ENCODE measurements at places on chromosomes 13 and 19.

GRCh38 chr19:3719868-3720267, 11.7 kb downstream of the TJP3 start:
- no peak for DNase-seq

GRCh38 chr19:24029941-24030636, 56.9 kb upstream of the ZNF254 start:
- DNase-seq = no peak

DNA sequence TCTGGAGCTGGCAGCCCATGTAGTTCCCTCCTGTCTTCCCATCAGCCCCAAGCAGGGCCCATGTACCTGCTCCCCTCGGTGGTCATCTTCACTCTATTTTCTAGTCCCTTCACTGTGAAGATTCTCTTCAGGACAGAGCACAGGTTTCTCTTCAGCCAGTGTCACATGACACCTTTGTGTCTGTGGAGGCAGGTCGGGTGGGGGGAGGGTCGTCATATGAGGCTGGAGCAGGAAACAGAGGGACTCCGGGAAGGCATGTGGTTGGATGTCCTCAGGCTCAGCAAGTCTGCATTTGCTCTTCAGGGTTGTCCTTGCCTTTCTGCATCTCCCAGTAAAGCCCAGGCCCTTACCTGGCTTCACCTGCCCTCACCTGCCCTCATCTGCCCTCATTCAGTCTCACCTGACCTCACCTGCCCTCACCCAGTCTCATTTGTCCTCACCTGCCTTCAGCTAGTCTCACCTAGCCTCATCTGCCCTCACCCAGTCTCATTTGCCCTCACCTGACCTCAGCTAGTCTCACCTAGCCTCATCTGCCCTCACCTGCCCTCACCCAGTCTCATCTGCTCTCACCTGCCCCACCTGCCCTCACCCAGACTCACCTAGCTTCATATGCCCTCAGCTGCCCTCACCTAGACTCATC, 120.3 kb downstream of the ZDHHC20 start:
- DNase-seq = no peak

GRCh38 chr13:21671620-21672286, 880 bp downstream of the FGF9 start:
- DNase-seq = no peak

DNA sequence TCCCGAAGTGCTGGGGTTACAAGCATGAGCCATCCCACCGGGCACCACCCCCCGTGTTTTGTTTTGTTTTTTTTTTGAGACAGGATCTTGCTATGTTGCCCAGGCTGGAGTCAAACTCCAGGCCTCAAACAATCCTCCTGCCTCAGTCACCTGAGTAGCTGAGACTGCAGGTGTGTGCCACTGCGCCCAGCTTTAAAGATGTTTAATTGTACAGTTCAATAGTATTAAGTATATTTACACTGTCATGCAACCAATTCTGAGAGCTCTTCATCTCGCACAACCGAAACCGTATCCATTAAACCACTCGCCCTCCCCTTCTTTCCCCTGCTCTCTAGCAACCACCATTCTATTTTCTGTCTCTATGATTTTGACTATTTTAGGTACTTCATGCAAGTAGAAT, 15.6 kb downstream of the NUCB1 start:
- DNase-seq = no peak

DNA sequence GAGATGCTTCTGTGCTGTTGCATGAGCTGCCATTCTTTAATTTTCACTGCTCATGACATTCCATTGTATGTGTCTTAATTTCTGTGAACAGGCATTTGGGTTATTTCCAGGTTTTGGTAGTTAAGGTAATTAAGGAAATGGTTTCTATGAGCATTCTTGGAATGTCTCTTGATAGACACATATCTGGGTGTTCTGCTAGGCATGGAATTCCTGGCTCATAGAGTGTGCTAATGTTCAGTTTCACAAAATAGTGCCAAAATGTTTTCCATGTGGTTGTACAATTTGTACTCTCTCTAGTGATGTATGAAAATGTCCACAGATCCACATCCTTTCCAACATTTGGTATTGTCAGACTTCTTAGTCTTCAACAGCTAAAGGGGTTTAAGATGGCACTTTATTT, 680.9 kb upstream of the SGCG start:
- no peak for DNase-seq

Measured in T-helper 1 cell (primary cell).